ENCODE measurements at places on chromosomes 2 and 18. TPM values are rescaled to one million over a fixed set of nuclear protein-coding genes. Genes with fewer than 3 reads are reported as not detected.

DNA sequence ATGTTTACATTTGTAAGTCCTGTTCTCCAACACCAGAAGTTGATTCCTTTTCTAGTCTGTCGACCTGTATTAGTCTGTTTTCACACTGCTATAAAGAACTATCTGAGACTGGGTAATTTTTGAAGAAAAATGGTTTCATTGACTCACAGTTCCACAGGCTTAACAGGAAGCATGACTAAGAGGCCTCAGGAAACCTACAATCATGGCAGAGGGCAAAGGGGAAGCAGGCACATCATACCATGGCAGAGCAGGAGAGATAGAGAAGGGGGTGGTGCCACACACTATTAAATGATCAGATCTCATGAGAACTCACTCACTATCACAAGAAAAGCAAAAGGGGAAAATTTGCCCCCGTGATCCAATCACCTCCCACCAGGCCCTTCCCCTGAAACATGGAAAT is 112.8 kb upstream of the MAP3K20 start:
- no peak for DNase-seq

DNA sequence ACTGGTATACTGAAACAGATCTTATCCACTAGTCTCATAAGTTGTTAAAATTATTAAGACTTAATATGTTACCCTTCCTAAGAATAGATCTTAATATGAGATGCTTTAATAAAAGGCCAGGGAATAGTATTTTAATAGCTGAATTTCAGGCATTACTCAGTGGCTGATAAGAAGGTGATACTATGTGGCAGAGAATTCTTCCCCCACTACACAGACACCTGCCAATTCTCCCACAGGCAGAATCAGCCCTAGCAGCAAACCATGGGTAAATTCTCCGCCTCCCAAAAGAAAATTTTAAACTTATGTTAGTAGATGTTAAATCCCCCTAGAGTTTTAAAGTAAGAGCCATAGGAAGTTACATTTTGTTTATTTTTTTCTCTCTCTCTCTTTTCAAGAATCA is 888.8 kb downstream of the LRP1B start:
- DNase-seq = no peak

DNA sequence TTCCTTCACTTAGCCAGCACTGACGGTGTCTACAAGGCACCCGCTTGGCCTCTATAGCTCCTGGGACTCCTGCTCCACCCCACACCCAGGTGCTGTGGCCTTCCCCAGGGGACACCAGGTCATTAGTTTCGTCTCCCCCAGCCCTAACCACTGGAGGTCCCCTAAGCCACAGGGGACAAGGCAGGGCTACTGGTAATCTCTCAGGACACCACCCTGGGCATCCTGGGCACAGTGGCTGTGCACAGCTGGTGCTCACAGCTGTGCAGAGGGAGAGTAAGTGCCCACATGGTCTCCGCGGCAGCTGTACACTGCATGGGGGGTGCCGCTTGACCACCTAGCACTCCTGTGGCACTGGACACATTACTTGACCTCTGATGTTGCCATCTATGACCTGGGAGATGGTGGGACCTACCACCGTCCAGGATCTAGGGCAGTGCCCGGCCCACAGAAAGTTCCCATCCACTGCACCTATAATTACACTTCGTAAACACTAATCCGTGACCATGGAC is 134.0 kb downstream of the HDAC4 start:
- DNase-seq = no peak

DNA sequence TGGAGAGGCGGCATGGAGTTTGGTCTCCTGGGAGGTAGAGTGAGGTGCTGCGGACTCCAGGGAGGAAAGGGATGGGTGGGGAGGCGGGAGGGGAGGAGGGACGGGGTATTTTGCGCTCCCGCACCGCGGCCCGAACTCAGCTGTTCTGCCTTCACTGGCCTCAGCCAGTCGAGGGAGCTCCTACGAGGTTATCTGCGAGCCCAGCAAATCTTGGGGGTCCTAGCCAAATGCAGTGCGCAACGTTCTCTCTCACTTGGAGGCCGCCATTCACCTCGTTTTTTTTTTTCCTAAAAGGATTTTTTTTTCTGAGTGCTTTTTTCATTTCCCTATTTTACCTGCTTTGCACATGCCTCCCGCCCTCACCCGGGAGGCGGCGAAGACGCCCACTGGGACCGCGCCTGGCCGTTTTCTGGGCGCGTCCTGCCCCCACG is 877 bp upstream of the BCL2L11 start:
- peak; percentile 16 for DNase-seq

DNA sequence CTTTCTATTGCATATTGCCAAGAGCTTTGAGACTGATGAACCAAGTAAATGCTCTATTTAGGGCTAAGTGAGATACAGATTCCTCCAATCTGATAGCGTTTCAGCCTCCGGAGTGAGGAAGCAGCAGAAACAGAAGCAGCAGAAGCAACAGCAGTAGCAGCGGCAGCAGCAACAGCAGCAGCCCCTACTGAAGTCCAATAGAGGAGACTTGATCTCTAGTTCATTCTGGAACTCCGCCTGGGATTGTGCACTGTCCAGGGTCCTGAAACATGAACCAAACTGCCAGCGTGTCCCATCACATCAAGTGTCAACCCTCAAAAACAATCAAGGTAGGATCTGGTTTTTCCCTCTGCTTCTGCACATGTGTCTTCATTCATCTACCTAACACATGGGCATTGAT is at the start of gene DPP10:
TSS of gene DPP10 (plus strand) at position 132 of the 400 bp plus-strand sequence.
- no peak for DNase-seq

- no peak for DNase-seq
Measured at GRCh38 chr2:190930411-190930810, 49.8 kb downstream of the GLS start.

DNA sequence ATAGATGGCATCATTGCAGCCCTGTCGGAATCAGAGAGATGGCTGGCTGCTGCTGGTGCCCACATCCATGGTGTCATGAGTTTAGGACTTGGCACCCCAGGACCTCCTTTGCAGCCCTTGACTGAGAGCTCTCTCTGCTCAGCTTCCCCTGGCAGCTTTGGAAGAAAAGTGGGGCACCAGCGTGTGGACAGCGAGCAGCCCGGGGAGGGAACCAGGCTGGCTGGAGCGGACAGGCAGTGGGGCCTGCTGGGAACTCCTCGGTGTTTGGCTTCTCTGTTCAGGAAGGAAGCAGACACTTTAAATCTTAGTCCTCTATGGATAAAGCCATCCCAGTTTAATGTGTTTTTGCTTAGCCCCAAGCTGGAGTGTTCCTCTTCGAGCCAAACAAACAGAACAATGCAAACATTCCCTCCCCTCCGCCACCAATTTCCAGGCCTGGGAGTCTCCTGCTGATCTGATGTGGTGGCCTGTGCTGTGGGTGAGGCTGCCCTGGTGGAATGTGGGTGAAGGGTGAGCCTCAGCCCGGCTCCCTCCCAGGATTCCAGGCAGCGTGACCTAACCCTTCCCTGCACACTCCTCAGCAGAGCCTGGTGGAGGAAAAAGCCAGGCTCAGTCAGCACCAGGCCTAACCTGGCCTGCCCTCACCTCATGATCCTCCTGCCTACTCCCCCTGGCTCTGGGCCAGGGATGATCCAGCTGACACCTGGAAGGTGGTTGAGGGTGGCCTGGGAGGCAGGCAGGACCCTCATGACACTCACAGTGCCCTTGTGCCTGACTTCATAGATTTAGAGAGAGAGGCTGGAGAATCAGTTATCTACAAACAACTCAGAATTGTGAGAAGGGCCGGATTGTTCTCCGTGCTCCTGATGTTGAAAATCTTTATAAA is 21.6 kb upstream of the ITGB6 start:
- DNase-seq = peak; percentile 65

GRCh38 chr2:240966906-240967680 is 31.3 kb upstream of the SNED1 start:
- peak; percentile 12 for DNase-seq

DNA sequence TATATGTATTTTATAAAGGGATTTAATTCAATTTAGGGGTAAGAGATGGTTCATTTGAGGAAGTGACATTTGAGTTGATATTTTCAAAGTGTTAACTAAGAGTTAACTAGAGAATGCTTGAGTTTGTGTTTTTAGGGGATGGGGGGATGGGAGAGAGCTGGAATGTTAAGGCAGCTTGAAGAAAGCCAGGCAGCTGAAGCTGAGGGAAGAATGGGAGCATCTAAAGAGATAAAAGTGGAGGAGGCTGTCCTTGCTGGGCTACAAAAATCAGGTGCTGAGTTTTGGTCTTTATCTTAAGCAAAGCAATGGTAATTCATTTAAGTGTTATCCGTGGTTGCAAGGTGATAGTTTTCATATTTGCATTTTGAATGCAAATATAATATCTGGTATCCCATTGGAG is 9.2 kb downstream of the CHST9 start:
- DNase-seq = no peak

DNA sequence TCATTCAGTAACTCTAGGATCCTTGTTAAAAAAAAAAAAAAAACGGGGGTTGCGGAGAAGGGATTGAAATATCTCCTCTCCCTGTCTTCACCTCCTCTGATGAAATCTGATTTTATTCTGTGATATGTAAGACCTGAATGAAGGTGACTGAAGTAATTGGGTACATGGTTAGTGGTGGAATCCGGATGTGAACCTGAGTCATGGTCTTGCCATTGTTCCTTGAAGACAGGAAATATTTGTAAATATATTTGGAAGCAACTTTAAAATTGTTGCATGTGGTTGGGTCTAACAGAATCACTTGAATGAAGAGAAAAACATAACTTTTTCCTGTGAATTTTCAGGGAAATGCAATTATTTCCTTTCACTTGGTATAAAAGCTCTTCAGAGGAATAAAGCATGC is 3.0 kb upstream of the IL1A start:
- DNase-seq = no peak

DNA sequence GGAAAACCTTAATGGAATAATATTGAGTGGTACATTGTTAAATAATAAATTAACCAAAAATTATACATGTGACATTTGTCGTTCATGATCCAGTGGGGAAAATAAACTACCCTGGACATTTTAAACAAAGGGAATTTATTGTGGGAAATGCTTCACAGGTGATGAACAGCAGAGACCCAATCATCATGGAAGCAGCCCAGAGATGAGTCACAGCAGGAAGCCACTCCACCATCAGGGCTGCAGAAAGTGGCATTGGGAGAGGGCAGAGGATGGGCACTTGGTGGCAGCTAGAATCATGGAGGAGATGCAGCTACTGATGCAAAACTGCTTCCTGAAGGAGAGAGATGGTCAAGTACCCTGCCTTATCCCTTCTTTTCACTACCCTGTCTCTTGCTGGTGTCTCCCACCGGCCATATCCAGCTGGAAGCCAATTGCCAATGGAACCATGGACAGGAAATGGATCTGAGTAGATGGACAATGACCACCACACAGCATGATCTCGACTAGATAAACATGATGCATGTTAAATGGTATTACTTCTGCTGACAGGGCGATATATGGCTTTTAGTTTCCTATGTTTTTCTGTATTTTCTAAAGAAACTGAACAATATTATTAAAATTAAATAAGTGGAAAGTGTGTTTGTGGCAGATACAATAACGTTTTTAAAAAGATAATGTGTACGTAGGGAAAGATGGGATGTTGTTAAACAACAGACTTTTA is 139.8 kb downstream of the RPIA start:
- no peak for DNase-seq

GRCh38 chr2:224976629-224977525 is 65.4 kb downstream of the DOCK10 start:
- DNase-seq = no peak

- peak; percentile 12 for DNase-seq
Measured at GRCh38 chr2:189581354-189582139, 961 bp upstream of the SLC40A1 start.

GRCh38 chr18:45270289-45270771 is 344.9 kb upstream of the SLC14A2 start:
- DNase-seq = no peak

DNA sequence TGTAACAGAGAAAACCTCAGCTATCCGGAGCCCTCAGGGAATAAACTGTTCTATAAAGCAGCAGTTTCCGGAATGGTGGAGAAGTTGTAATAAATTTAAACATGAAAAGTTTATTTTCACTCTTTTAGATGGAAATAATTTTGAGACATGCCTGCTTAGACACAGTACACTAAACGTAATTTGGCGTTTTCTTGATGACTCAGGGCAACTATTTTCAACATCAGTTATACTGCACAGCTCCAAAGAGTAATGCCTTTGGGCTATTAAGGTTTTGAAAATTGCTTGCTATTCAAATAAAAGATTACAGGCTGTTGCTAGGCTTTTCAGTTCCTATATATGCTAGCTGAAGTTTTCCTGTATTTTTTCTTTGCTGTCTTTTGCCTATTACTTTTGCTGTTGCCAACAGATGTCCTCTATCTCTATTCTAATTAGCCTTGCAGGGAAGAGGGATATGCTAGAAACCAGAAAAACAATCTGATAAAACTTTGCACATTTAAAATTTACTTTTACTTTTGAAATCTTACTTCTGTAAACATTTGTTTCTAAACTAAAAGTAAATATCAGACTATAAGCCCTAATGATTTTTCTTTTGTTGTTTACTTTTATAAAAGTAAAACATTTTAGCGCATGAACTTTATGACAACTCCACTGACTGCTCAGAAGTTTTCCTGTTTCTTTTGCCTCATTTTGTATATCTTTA is 113.4 kb upstream of the WDSUB1 start:
- DNase-seq = no peak

- no peak for DNase-seq
Measured at GRCh38 chr18:6561862-6562291, 147.2 kb upstream of the L3MBTL4 start.

DNA sequence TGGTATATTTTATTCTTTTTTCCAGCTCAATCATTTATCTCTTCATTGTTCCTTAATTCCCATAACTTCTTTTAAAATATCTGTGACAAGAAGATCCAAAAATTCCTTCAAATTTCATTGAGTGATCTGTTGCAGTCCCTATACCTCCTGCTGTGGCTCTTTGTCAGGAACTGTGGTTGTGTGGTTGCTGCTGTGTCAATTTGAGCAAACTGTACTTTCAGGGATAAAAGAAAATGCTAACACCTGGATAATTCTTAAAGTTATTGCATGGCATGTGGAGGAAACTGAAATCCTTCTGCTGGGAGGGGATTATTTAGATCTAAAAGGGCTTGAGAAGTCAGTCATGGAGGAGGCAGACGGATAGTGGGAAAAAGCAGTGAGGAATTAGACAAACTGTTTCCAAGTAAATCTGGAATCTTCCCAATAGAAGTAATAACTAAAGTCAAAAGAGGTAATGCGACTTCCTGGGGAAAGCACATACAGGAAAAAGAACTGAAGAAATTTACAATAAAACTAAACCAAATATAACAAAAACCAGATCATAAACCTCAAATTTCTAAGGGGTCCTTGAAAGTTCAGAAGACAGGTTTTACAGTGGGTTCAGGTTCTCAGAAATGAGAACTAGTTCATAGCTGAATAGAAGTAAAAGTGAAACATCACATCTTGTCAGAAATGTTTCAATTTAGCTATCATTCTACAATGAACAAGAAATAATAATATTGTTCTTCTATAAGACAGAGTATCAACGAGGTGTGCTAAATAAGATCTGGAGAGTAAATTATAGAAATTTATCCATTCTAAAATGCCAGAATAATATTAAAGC is 33.5 kb upstream of the CD226 start:
- DNase-seq = no peak

- no peak for DNase-seq
Measured at GRCh38 chr18:74745633-74746403, 148.1 kb downstream of the ZNF407 start.

Gene CLIP4
- 33.6 TPM for total RNA-seq

Gene ATOH8
- total RNA-seq = 23.3 TPM

Gene PRKCE
- 14.7 TPM for total RNA-seq

Gene SERPINB4
- total RNA-seq = not detected

Gene PRPF40A
- total RNA-seq = 33.8 TPM

All from left ventricle myocardium inferior (tissue), 1 donor.